ENCODE measurements at places on chromosomes 2 and 18.

DNA sequence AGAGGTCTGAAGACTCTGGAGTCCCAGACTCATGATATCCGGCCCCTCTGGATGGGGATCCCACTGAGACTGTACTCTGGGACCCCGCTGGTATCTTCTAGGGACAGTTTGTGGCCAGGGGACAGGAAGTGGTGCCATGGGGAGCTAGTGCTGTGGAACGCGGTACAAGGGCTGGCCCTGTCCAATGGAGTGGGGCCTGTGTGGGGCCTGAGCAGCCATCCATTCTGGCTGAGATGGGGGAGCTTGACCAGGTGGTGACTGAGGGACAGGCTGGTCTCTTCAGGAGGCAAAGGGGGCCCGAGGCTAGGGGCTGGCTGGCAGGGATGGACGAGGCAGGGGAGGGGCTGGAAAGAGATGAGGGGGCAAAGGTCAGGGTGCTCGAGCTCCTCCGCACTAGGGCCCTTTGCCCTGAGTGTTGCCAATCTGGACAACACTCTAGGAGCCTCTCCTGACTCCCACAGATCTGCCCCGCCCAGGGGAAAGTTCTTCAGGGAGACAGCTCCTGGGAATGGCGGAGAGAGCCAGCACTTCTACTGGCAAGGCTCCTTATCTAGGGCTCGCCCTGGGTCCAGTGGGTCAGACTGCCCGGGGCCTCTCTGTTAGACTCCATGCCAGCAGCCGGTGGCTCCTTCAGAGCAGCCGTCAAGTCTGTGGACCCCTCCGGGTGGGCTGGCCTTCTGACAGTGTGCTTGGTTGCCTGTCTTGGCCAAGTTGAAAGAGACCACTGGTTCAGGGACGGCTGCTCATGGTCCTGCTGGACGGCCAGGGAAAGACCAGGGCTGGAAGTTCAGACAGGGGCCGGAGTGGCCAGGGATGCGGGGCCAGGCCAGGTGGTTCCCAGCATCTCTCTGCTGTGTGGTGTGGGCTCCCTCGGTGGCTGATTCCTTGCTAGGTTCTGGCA, 12.3 kb downstream of the MALL start:
- DNase-seq = no peak

- DNase-seq = no peak
Observed at GRCh38 chr2:220961143-220961860, 610.8 kb downstream of the EPHA4 start.

- DNase-seq = no peak
Observed at GRCh38 chr18:11909591-11910026, 1.5 kb upstream of the MPPE1 start.

GRCh38 chr2:218991674-218992168, 1.5 kb downstream of the CRYBA2 start:
- no peak for DNase-seq

DNA sequence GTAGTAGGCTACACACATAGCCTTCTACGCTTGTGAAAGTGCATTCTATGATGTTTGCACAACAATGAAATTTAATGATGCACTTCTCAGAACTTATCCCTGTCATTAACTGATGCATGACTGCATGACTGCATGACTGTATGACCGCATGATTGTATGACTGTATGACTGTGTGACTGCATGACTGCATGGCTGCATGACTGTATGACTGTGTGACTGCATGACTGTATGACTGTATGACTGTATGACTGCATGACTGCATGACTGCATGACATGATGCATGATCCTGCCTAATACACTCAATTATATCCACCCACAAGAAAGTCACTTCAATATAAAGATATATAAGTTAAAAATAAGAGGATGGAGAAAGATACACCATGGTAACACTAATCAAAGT, 365.4 kb upstream of the FSIP2 start:
- no peak for DNase-seq

- DNase-seq = no peak
Observed at GRCh38 chr18:39346916-39347315, 1781.3 kb upstream of the CELF4 start.

GRCh38 chr2:39490586-39490985, 53.5 kb upstream of the MAP4K3 start:
- no peak for DNase-seq

GRCh38 chr2:236294647-236295046, 30.4 kb upstream of the ASB18 start:
- DNase-seq = no peak

GRCh38 chr2:209505410-209505809, 81.6 kb downstream of the MAP2 start:
- no peak for DNase-seq

GRCh38 chr2:235660484-235661082, 166.7 kb downstream of the AGAP1 start:
- no peak for DNase-seq

DNA sequence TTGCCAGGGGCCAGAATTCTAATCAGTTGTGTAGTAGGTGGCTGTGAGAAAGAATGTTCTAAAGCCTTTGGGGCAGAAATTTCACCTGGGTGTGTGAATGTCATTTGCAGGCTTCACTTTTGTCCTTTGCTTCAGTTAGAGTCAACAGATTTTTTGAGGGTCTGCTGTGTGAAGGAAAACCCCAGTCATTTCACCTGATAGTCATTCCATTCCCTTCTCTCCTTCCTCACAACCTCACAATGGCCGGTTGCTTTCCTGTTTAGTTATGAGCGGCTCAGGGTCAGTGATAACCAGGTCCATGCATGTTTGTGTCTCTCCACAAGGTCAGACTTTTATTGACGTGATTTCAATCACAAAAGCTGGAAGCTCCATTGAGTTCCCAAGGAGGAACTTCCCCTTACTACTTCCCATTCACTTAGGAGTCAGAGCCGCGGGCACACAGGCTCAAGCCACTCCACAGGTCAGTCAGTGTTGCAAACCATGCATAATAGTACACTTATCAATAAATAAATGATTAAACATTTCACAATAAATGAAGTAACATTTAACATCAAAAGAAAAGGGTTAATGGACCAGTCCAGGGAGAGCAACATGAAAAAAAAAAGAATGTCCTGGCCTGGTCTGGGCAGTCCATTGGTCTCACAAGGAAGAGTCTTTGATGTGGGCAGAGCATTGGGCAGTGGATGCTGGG, 74.3 kb downstream of the NPAS2 start:
- no peak for DNase-seq

DNA sequence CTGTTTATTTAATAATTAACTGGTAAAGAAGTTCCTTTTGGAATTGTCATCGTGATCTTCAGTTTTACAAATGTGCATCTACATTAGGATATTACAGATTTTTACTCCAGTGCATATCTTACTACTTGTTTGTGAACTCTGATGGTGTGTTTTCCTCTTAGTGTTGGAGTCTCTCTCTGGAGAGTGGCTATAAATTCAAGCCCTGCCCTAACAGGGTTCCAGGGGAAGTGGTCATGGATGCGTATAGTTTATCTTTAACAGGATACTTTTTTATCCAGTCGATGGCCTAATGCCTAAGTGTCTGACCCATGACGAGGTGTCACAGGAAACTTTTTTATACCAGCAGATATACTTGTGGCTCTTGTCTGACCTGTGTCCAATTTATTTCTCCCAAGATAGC, 75.4 kb downstream of the CHN1 start:
- no peak for DNase-seq

GRCh38 chr2:221335219-221335752, 236.8 kb downstream of the EPHA4 start:
- DNase-seq = no peak

DNA sequence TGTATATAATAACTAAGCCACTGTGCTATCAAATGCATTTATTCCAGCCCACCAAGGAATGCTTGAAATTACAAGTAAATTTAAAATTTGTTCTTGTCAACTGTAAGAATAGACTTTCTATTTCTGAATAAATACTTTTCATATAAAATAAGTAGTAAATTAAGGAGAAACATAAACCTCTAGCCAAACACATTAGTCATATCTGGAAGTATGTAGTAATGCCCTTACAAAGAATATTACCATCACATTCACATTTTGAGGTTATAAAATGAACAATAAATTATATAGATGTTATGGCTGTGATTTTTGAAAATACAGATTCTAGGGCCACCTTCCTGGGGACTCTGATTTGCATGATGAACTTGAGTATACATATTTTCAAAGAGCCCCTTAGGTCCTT, 54.7 kb downstream of the SERPINB7 start:
- no peak for DNase-seq

GRCh38 chr2:63591566-63592175, 2.9 kb downstream of the MDH1 start:
- no peak for DNase-seq

DNA sequence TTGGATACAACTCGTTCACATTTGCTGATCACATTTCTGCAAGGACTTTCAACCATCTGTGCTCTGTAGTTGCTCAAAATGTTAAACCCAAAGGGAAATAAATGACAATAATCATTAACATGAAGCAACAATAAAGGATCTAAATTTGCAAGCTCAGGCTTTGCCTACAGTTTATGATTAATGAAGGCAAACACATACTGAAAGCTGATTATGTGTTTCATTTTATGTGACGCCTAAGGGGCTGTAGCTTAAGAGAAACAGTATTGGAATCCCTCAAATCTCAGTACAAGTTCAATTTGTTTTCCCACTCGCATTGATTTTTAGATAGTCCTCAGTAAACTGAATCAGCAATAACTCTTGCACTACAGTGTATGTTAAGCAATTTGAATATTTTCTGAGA, 160.3 kb upstream of the FSIP2 start:
- no peak for DNase-seq

- DNase-seq = no peak
Observed at GRCh38 chr2:187775196-187775595, 221.0 kb upstream of the TFPI start.

DNA sequence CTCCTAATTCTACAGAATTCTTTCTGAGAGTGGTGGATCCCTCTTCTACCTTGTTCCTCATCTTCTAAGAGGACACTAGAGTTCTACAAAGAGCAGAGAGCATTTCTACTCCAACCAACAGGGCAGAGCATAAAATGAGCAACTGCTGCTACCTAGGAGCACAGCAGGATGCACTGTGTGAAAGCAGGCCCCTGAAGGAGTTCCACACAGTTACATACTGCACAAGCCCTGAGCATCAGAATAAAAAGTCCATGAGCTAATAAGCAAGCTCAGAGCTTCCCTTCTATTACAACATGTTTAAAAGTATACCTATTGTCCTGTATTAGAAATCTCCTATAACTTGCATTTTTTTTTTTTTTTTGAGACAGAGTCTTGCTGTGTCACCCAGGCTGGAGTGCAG, 8.4 kb downstream of the FHL2 start:
- DNase-seq = no peak

DNA sequence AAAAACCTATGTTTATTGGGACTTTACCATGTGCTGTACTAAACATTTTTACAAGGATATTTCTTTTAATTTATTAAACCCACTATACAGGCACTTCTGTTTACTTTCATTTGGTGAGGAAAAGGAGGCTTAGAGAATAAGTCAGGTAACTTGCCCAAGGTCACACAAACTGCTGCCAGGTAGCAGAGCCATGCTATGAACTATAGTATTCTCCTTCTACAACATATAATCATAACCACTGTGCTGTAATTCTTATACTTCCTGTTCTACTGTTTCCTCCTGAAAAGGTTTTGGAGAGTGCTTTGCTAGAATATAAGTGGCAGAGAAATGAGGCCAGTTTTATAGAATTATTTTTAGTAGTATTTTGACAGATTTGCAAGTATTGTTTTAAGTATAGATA, 29.5 kb downstream of the SLC39A10 start:
- DNase-seq = no peak
